ENCODE measurements at places on chromosomes 6 and 20. TPM values are rescaled to one million over a fixed set of nuclear protein-coding genes. Genes with fewer than 3 reads are reported as not detected.

GRCh38 chr6:151409260-151409659, 17.9 kb upstream of the ZBTB2 start:
- H3K4me3 ChIP-seq: no peak overlapping the region
- peaks cover 45% of the 10 kb centered on the region for H3K36me3 ChIP-seq
- peaks cover 16% of the 10 kb centered on the region for H3K4me1 ChIP-seq
- no peak for DNase-seq
- no peak overlapping the region for H3K27ac ChIP-seq

GRCh38 chr6:158122048-158122447, 46.0 kb downstream of the SERAC1 start:
- no peak overlapping the region for H3K27ac ChIP-seq
- H3K4me3 ChIP-seq: no peak overlapping the region
- no peak for DNase-seq
- no peaks in the 10 kb centered on the region for H3K27me3 ChIP-seq
- peaks cover 3% of the 10 kb centered on the region for H3K4me1 ChIP-seq

DNA sequence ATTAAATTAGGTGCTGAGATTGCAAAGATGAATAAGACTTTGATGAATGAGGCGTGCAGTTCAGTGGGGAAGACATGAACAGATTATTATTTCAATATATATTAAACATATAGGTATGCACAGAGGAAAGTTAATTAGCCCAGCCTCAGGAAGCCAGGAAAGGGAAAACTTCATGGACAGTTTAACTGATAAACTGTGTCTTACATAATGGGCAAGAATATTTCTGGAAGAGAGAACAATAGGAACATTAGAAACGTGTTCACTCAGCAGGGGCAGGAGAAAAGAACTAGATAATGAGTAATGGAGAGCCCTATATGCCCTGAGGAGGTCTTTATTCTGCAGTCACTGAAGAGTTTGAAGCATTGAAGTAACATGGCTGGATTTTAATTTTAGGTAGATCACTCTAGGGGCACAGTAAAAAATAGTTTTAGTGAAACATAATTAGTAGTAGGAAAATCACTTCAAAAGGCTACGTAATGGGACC, 23.6 kb downstream of the CEP57L1 start:
- no peak for DNase-seq
- H3K36me3 ChIP-seq: peaks cover 4% of the 10 kb centered on the region
- no peak overlapping the region for H3K4me3 ChIP-seq
- peaks cover 14% of the 10 kb centered on the region for H3K4me1 ChIP-seq
- H3K27ac ChIP-seq: no peak overlapping the region
- H3K27me3 ChIP-seq: no peaks in the 10 kb centered on the region

DNA sequence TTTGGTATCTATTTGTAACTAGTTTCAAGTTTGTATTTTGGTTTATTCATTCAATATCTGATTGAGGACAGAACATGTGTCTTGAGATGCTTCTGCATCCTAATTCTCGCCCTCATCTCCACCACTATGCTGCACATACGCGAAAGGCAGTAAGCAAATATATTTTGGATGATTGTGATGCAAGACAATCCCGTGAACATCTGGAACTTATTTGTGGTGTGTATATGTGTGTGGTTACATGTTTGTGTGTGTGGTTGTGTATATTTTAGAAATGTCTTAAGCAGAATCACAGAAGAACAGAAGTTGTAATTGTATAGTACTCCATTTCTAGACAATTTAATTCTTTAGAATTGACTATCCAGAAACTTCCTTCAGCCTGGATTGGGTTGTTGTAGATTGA, 35.1 kb upstream of the RNF144B start:
- H3K36me3 ChIP-seq: no peaks in the 10 kb centered on the region
- H3K4me1 ChIP-seq: no peaks in the 10 kb centered on the region
- DNase-seq: no peak
- H3K27ac ChIP-seq: no peak overlapping the region
- peaks cover 16% of the 10 kb centered on the region for H3K27me3 ChIP-seq

DNA sequence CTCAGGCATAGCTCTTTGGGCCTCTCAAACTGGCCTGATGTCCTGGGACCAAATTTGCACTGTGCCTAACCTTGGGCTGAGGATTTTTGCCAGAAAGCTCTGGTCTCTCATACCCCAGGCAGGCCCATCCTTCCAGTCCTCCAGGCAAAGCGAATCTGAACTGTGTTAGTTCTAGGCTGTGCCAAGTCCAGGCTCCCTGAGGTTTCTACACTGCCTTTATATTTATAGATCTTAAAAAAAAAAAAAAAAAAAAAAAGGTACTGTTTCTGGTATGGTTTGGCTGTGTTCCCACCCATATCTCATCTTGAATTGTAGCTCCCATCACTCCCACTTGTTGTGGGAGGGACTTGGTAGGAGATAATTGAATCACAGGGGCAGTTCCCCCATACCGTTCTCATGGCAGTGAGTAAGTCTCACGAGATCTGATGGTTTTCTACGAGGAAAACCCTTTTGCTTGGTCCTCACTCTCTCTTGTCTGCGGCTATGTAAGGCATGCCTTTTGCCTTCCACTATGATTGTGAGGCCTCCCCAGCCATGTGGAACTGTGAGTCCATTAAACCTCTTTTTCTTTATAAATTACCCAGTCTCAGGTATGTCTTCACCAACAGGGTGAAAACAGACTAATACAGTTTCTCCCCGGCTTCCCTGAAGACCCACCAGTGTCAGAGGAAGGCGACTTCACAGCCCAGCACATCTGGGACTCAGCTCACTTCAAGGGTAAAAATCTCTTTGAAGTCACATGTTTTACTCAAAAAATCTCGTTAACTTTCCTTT, 39.0 kb upstream of the TBXT start:
- H3K27me3 ChIP-seq: peaks cover 40% of the 10 kb centered on the region
- no peaks in the 10 kb centered on the region for H3K4me1 ChIP-seq
- no peak overlapping the region for H3K4me3 ChIP-seq

DNA sequence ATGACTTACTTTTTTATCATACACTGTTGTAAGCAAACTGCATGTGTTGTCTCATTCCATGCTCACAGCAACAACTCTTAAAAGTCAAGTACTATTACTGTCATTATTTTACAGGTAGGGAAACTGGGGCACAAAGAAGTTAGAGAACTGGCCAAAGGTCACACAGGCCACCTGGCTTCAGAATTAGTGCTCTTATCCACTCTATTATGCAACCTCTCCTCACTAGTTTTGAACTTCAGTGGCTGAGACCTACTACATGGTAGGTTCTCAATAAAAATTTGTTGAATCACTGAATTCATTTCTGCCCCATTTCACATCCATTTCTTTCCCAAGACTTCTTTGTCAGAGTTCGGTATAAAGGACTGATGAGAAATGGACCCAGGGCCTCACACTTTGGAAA, 2.3 kb upstream of the BTN3A3 start:
- no peaks in the 10 kb centered on the region for H3K27me3 ChIP-seq
- no peak overlapping the region for H3K27ac ChIP-seq
- no peak overlapping the region for H3K4me3 ChIP-seq
- no peak for DNase-seq

GRCh38 chr6:51842061-51842803, 245.2 kb downstream of the PKHD1 start:
- H3K4me3 ChIP-seq: no peak overlapping the region
- DNase-seq: no peak
- H3K27me3 ChIP-seq: peaks cover 2% of the 10 kb centered on the region
- no peak overlapping the region for H3K27ac ChIP-seq
- H3K36me3 ChIP-seq: no peaks in the 10 kb centered on the region

DNA sequence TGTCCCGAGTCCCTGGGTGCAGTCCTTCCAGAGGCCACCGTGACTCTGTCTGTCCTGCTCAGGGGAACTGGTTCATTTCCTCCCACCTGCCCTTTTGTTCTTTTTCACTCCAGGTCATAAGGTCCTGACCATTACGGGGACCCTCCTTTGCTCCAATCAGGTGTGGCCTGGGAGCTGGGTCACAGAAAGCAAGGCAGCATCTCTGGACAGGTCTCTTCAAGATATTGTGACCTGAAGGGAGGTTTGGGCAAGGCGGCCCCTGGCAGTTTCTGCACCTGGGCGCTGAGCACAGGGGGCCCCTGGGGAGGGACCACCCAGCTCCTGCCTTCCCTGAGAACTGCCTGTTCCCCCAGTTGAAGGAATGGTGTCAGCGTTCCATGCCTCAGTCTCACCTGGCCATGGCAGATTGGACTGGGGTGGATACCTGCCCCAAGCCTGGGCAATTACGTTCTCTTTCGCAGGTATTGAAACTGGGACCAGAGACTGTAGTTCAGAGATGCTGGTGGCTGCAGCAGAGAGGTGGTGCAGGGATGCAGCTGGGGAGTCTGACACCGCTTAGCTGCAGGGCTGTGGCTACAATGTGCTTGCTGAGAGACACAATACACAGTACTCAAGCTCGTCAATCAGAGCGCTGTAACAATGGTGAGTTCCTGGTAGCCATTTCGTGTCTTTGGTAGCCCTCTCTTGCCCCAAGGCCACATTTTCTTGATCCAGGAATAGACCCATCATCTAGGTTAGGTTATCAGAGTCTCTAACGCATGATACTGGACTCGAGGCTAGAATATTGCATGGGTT, 15.6 kb upstream of the NELFCD start:
- no peak overlapping the region for H3K27ac ChIP-seq
- no peak for DNase-seq
- H3K36me3 ChIP-seq: no peaks in the 10 kb centered on the region
- peaks cover 24% of the 10 kb centered on the region for H3K27me3 ChIP-seq

GRCh38 chr6:7909323-7910276, 988 bp downstream of the TXNDC5 start:
- peak overlapping the region; percentile 26 for H3K27ac ChIP-seq
- H3K4me3 ChIP-seq: peak overlapping the region; percentile 74
- H3K36me3 ChIP-seq: no peaks in the 10 kb centered on the region

DNA sequence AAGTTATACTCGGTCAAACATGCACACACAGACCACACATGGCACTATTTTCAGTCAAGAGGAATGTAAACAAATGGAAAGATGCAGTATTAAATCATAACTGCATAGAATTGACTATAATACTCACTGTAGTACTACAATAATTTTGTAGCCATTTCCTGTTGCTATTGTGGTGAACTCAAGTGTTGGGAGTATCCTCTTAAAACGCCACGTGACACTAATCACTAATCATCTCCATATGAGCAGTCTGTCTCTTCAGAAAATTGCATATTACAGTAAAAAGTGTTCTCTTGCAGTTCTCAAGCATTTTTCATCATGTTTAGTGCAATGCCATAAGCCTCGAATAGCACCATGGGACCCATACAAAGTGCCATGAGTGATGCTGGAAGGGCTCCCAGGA, 258.7 kb upstream of the ID4 start:
- H3K27ac ChIP-seq: no peak overlapping the region
- no peak for DNase-seq
- H3K27me3 ChIP-seq: no peaks in the 10 kb centered on the region
- H3K4me1 ChIP-seq: no peaks in the 10 kb centered on the region

DNA sequence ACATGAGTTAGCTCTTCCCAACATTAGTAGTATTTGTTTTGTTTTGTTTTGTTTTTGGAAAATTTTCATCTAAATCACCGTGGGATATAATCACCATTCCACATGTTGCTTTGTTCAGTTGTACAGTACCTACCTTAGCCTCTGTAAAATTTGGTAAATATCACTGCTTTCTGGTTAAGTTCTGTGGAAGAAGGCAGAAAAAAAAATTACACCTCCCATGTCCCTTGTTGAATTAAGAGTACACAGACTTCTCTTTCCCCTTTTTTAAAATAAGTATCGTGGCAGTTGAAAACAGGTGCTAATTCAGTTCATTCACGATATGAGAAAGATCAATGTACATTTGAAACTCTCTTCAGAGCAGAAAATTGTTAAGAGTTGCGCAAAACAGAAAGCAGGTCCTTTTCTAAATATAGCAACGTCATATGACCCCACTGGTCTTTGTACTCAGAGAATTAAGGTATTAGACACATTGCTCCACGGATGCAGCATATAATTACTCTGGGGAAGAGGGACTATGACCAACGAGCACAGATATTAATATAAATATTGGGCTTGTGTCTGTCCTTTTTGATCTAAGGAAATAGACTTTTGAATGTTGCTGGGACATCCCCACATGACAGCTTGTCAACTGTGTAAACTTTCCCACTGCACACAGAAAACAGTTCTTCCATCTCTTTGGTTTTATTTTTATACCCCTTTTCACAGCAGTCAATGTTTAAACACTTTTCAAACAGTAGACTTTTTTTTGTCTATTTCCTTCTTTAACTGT, 58.6 kb upstream of the ZNF217 start:
- H3K27me3 ChIP-seq: no peaks in the 10 kb centered on the region
- H3K4me3 ChIP-seq: peak overlapping the region; percentile 81
- DNase-seq: no peak
- peaks cover 39% of the 10 kb centered on the region for H3K4me1 ChIP-seq

- H3K4me3 ChIP-seq: peak overlapping the region; percentile 72
- DNase-seq: no peak
- peaks cover 25% of the 10 kb centered on the region for H3K27me3 ChIP-seq
- H3K27ac ChIP-seq: peak overlapping the region; percentile 37
- H3K36me3 ChIP-seq: no peaks in the 10 kb centered on the region
Measured at GRCh38 chr6:3355358-3356055, 96.8 kb downstream of the PSMG4 start.

DNA sequence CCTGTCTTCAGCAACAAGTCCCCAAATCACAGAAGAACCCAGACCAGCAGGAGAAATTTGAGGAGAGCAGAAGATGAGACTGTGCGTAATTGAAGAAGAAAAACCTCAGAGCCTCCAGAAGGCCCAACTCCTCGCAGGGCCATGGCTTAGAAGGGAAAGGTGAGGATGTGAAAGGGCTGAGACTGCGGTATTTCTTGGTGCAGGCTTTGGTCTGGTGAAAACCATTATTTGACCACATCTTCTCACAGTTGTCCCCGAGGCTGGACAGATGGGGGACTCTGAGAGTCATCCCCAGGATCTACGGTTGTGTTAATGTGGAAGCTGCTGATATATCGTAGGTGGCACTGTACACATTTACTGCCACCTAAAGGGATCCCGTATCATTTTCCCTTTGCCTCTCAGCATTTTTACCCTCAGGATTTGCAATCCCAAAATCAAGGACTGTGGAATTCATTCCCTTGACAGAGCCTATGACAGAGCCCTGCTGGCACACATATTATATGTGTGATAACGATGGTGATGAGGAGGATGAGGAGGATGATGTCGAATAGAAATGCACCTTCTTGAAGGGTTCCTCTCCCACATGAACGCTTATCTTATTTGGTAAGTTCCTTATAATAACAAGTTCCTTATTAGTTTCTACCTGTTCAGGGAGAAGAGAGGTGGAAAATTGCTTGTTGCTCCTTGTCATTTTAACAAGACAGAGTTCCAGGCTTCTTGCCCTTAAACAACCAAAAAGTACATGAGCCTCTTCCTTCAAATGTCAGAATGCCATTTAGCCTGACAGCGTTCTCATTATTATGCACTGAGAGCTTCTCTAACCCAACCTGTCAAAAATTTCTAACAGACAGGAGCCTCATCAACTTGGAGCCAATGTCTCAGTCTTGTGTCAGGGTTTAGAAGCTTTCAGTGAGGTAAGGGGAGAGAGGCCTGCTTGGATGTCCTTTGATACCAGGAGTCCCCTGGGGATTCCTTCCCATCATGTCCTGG, 135.8 kb downstream of the PXDC1 start:
- peaks cover 5% of the 10 kb centered on the region for H3K27me3 ChIP-seq
- H3K36me3 ChIP-seq: no peaks in the 10 kb centered on the region
- H3K4me1 ChIP-seq: no peaks in the 10 kb centered on the region

The SEMG1 gene
- total RNA-seq: not detected

The GID8 gene
- total RNA-seq: 42.1 TPM

The TNFAIP3 gene
- 88.6 TPM for total RNA-seq

Measured in activated naive CD8-positive, alpha-beta T cell treated with anti-CD3 and anti-CD28 coated beads, Interleukin-2, amount 10 ng/mL, durations not matched to agents 7 days and 5 days (primary cell).